ENCODE measurements at places on chromosomes 1 and 21. TPM values are rescaled to one million over a fixed set of nuclear protein-coding genes. Genes with fewer than 3 reads are reported as not detected.

DNA sequence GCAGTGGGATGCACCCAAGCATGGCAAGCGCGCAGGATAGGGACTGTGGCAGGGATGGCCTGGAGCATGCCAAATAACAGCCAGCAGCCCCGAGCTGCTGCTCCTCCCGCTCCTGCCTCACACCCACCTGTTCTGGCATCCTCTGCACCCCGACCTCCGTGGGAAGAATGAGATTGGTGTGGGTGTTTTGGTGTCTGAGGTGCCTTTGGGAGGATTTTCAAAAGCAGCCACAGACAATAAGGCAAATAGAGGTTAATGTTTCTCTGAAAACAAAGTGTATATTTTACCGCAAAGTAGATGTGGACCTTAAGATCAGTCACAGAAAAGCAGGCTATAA is 35.5 kb downstream of the IGFN1 start:
- DNase-seq: no peak

DNA sequence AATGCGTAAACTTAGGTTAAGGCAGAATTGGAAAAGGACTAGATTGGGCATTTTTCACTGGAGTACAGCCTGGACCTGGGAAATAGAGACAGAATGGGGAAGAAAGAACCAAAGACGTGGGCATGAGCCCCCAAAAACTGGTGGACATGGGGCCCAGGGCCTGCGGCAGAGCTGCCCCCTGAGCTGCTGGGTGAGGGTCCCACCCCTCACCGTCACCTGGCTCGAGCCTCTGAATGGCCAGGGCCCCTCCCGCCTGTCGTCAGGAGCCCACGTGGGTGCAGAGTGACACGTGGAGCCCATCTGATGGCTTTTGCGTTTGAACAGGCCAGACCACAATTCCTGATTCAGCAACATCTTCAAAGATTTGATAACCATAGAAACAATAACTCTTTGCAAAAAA is 360.9 kb upstream of the VAMP3 start:
- no peak for DNase-seq

DNA sequence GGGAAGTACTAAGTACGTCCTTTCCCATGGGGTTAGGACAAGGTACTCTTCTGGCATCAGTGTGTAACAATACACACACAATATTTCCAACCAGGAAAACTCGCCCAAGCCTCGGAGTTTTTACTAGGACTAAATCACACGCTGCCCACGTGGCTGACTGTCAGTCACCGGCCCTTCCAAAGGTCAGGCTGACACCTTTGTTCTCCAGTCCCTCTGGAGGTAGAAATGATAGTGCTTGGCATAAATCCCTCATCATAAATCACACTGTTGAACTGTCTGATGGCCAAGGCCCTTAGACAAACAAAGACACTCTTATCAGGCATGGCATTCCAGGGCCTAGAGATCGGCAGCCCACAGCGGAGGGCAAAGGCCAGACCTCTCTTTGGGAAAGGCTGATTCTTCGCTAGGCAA is 16.9 kb upstream of the SLAMF9 start:
- no peak for DNase-seq

- no peak for DNase-seq
These were observed 20.2 kb downstream of the NKAIN1 start for GRCh38 chr1:31219489-31219888.

DNA sequence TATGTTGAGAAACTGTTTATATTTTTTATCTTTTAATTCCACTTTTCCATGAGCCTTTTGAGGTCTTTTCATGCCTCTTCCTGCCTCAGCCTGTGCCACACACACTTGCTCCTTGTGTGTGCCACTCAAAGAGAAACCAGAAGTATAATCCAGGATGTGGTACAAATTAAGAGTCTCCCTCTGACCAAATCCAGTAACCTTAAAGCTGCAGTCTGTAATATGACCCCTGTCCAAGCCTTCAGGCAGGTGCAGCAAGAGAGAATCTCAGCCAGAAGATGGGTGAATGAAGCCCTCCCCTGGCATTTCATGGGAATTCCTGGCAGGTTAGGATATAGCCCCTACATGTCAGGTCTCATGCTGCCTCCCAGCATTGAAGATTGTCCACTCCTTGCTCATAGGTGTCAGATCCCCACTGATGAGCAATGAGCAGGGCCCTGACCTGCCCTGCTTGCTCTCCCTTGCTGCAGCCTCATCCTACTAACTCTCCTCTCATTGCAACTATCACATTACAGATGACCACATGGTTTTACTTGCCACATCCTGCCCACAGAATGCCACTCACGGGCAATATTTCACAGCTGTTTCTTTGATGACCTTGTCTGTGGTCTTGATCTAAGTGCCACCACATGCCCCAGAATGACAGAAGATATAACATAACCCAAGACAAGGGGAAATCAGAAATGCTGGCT is 169.3 kb downstream of the SEC16B start:
- DNase-seq: peak; percentile 18

DNA sequence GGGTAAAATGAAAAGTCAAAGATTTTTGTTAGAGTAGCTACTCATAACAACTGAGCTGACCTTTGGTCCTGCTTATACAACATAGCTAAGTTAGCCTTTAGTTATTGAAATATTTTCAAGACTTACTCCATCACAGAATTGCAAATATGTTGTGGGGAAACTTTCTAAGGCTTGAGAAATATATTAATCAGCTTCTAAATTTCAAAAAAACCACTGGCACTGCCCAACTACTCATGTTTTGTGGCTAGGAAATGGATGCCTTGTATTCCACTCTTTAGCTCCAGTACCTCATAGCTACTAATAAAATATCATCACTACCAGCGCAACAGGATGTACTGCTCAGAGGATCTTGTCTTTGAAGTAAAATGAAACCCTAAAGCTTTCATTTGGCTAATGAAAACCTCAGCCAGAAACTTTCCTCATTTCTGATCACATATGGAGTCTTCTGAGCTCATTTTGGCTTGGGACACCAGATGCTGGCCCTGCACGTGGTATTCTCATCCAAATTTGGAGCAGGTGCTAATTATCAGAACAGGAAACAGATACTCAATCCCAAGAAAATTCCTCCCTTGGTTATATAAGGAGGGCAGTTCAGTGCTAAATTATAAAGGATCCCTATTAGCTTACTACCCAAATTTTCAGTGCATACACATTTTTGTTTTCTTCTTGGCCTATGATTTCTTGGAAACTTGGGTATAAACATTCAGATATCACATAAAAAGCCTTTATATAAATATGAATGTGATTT is 690.7 kb downstream of the ADGRL2 start:
- DNase-seq: no peak

DNA sequence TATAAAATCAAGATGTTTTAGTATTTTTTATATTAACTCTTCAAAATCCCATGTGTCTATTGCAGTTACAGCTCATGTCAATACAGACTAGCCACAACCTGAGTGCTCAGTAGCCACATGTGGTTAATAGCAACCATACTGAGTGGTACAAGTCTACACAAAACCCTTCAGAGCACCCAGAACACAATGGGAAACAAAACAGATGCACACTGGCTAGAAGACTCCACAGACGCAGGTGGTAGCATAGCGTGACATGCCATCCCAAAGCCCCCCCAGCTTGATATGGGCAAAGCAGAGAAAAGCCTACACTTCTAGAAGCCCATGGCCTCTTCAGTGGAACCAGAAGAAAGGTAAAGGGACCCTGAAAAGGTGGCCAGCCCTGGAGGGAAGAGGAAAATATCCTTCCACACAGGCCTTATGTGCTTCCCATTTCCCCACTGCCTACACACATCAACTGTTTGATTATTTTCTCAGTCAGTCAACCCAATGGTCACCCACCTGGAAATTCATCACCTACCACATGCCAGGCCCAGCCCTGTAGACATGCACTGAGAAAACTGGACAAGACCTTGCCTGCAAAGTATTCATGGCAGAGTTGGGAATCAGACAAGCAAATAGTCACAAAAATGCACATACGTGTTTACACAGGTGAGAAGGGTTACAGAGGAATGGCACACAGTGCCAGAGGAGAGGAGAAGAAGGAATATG is 175.0 kb downstream of the VAV3 start:
- DNase-seq: no peak

DNA sequence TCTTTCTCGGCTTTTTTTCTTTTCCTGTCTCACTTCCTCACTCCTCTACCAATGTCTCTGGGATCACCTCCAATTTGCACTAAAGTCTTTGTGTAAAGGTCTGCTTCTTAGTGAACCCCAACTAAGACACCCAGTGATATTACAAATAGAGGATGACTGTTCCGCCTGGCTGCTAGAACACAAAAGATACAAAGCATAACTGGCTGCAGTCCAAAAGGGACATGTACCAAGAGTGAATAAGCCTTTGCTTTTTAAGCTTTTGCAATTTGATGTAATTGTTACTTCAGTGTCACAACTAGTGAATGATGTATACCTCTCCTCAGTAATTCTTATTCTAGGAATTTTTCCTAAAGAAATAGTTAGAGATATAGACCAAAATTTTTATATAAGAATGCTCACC is 82.8 kb upstream of the BEND5 start:
- DNase-seq: no peak

GRCh38 chr1:48164571-48164970 is 57.9 kb upstream of the SLC5A9 start:
- DNase-seq: no peak

- peak; percentile 54 for DNase-seq
These were observed 9.8 kb downstream of the SLC30A2 start for GRCh38 chr1:26035959-26036755.

- DNase-seq: no peak
These were observed 3.8 kb downstream of the TRIM62 start for GRCh38 chr1:33177996-33178540.

DNA sequence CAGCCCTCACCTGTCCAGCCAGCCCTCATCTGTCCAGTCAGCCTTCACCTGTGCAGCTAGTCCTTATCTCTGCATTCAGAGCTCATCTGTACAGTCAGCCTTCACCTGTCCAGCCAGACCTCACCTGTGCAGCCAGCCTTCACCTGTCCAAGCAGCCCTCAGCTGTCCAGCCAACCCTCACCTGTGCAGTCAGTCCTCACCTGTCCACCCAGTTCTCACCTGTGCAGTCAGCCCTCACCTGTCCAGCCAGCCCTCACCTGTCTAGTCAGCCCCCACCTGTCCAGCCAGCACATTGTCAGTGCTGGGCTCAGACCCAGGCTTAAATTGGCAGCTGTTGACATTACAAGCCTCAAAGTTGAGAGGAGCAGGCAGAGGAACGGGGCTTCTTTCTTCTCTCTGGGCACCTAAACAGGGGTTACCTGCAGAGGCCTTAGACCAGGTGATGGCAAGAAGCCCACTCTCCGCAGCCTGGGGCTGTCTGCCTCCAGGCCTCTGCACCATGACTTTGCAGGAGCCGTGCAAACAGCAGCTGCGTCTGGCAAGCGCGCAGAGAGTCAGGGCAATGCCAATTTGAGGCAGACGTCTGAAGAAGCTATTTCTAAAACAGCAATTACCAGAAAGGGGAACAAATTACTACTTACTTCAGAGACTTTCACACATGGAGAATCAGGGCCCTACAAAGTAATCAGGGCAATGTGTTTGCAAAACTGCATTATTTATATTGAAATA is 506.1 kb downstream of the NPHP4 start:
- no peak for DNase-seq

- DNase-seq: no peak
These were observed 19.7 kb downstream of the SYNJ1 start for GRCh38 chr21:32708069-32708468.

- DNase-seq: no peak
These were observed 14.7 kb upstream of the COL18A1 start for GRCh38 chr21:45390121-45390751.

- DNase-seq: no peak
These were observed 53.7 kb upstream of the ZNF326 start for GRCh38 chr1:89941110-89941766.

DNA sequence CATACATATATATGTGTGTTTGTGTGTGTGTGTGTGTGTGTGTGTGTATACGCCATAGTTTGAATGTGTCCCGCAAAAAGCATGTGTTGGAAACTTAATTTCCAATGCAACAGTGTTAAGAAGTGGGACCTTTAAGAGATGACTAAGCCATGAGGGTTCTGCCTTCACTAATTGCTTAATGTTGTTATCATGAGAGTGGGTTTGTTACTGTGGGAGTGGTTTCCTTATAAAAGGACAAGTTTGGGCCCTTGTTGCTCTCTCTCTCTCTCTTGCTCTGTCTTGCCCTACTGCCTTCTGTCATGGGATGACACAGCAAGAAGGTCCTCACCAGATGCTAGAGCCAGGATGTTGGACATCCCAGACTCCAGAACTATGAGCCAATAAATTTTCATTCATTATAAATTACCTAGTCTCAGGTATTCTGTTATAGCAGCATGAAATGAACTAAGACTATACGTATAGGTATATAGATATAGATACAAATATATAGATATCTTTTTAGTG is 103.8 kb upstream of the ZC3H11B start:
- no peak for DNase-seq

Gene CATSPERE
- polyA plus RNA-seq: 1.9 TPM

Gene BEND5
- 28.3 TPM for polyA plus RNA-seq

Gene LMX1A
- polyA plus RNA-seq: not detected

Measured in right renal cortex interstitium (tissue), 3 donors.